ENCODE measurements at places on chromosomes 4 and X. TPM values are rescaled to one million over a fixed set of nuclear protein-coding genes. Genes with fewer than 3 reads are reported as not detected.

Gene GABRA4
- not detected for total RNA-seq

Gene MAGEA10
- not detected for total RNA-seq

Gene ARX
- total RNA-seq = not detected

Gene MORC4
- 12.2 TPM for total RNA-seq

Gene DCAF12L2
- total RNA-seq = not detected

Gene SLC4A4
- 2.8 TPM for total RNA-seq
